ENCODE measurements at places on chromosomes 5 and 9. TPM values are rescaled to one million over a fixed set of nuclear protein-coding genes. Genes with fewer than 3 reads are reported as not detected.

The KIF24 gene
- 3.9 TPM for total RNA-seq

The MRPS2 gene
- total RNA-seq, result 66.9 TPM

The PLCXD3 gene
- 0.20 TPM for total RNA-seq

The ENHO gene
- 1.00 TPM for total RNA-seq

DNA sequence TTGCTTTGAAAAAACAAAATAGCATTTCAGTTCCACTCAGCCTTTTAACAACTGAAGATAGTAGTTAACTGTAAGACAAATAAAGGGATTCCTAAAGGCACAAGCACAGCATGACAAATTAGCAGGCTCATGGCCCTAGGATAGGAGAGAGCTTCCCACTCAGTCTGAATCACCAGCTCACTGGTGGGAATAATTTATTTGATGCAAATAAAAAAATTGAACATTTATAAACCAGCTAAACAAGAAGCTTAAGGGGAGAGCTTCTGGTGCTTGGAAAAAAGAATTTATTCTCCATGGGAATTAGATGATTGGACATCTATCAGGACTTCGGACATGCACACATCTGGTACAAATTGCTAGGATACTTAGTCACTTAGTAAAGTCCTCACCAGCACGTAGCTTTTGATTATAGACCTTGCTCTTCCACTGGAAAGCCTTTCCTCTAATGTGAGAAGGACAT lies 294.1 kb upstream of the TNC start:
- no peak overlapping the region for H3K4me3 ChIP-seq
- DNase-seq, result no peak
- H3K36me3 ChIP-seq, result no peaks in the 10 kb centered on the region
- no peaks in the 10 kb centered on the region for H3K4me1 ChIP-seq

DNA sequence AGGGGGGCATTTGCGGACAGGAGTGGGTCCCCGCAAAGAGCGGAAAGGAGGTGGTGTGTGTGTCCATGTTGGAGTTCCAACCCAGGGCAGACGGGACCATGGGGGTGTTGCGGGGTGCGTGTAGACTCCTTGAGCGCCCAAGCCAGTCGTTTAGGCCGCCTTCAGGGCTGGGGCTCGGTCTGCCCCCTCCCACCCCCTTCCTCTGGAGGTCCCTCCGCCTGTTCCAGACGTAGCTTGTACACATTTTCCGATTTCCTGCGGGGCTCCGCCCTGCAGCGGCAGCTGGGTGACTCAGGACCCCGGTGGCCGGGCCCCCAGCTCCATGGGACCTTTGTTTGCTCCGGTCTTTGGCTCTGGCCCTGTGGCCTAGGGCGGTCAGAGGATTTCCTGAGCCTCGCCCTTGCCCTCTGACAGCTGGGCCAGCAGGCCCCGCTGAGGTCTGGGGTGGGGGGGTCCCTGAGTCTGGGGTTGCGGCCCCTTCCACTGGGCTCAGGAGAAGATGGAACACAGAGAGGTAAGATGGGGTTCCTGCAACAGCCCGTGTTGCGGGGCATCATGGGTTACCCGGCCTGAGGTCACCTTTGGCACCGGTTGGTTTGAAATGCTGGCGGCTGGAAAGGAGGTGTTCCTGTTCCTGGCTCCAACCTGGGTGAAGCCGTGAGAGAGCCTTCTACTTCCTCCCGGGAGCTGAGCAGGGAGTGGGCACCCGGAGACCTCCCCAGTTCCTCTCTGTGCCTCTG lies 1.5 kb downstream of the PKN3 start:
- peak; percentile 31 for DNase-seq
- H3K4me1 ChIP-seq, result no peaks in the 10 kb centered on the region
- no peaks in the 10 kb centered on the region for H3K36me3 ChIP-seq

DNA sequence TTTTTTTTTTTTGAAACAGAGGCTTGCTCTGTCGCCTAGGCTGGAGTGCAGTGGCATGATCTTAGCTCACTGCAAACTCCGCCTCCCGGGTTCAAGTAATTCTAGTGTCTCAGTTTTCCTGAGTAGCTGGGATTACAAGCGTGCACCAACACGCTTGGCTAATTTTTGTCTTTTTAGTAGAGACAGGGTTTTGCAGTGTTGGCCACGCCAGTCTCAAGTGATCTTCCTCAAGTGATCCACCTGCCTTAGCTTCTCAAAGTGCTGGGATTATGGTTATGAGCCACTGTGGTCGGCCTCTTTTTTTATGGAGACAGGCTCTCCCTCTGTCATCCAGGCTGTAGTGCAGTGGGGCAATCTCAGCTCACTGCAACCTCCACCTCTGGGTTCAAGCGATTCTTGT lies 82.9 kb downstream of the RAB24 start:
- no peak overlapping the region for H3K4me3 ChIP-seq
- no peaks in the 10 kb centered on the region for H3K4me1 ChIP-seq
- DNase-seq, result no peak
- H3K27ac ChIP-seq, result no peak overlapping the region

DNA sequence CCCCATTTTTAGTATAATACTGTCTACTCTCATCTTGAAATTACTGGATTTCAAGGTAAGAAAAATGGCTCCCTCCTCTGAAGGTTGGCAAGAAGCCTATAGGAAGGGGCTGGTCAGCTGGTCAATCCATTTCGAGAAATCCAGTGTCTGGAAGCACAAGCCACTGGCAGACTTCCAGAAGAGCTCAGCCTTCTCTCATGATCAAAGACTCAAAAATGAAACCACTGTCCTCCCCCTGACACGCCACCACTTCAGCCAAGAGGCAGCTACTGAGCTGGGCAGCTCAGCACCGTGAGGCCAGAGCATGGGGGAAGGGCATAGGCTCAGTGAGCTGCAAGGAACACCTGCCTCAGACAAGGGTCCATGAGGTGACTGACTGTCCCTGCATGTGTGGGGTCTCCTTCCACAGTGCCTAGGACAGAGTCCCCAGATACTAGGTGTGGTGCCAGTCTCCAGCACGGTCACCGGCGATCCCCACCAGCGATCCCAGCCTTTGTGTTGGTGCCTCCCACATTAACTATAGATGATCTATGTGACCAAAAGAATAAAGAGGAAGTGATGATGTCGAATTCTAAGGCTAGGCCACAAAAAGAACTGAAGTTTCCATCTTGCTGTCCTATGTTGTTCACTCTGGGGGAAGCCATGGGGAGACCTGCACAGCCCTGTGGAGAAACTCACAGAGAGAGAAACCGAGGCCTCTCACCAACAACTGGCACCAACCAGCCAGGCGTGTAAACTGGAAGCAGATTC lies 100.1 kb upstream of the LRRTM2 start:
- H3K4me3 ChIP-seq, result no peak overlapping the region
- H3K36me3 ChIP-seq, result no peaks in the 10 kb centered on the region
- H3K4me1 ChIP-seq, result peaks cover 10% of the 10 kb centered on the region
- no peak for DNase-seq
- no peak overlapping the region for H3K27ac ChIP-seq

DNA sequence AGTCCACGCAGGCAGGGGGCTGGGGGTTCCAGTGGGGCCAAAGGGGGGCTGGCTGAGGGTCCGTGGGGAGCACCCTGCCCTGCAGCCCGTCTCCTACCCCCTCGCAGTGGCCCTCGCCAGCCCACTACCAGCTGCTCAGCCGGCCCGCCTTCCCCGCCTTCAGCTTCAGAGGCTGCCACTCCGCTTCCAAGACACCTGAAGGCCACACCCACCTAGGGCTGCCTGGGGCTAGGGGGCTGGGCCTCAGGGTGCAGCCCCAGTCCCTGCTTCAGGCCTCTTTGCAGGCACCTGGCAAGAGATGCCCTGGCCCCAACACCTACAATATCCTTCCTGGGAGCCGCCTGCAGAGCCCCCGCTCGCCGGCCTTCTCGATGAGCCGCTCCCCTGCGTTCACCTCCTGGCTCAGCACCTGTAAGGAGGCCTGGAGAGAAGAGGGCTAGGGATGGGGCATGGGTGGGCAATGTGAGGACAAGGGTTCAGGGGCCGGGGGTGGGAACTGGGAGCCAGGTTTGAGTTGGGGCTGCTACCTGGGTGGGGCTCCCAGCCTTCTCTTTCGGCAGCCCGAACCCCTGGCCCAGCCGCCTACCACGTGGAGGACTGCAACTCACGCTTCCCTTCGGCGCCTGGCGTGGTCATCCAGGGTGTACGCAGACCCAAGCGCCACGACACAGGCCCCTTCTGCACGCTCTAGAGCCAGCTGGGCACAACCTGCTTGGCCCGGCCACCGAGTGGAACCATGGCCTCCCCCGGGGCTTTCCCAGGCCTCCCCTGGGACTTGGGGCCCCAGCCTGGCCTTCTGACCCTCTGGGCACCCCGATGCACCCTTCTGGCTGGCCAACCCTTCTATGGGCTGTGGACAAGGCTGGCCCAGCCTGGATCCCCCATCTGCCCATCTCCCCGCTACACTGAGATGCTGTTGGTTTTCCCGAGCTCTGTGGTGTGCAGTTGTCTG lies 1.7 kb downstream of the STPG3 start:
- peak; percentile 67 for DNase-seq
- no peaks in the 10 kb centered on the region for H3K27me3 ChIP-seq
- H3K4me1 ChIP-seq, result peaks cover 23% of the 10 kb centered on the region
- no peak overlapping the region for H3K4me3 ChIP-seq

DNA sequence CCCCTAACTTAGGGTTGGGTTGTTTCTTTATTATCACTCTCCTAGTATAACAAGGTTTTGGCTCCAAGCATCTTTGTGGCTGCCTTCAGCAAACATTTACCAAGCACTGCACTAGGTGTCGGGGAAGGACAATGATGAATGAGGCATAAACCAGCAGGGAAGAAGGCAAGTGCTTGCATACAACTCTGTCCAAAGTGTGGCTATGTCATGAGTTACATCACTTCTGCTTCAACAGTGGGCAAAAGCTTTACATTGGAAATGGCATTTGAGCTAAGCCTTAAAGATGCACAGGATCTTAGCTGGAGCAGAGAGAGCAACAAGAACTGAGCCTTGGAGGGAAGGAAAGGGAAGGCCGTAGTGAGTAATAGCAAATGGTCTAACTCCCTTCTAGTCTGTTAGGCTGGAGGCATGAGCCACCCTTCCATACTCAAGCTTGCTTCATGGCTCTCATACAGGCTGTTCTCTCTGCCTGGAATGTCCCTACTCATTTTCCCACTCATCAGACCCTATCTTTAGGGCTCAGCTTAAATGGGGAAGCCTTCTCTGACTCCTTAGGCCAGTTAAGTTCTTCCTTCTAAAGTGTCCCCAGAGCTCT lies 121.8 kb downstream of the SEMA6A start:
- H3K27me3 ChIP-seq, result no peaks in the 10 kb centered on the region
- no peak for DNase-seq
- peaks cover 1% of the 10 kb centered on the region for H3K36me3 ChIP-seq

GRCh38 chr5:155919126-155919525 lies 407.8 kb upstream of the SGCD start:
- DNase-seq, result no peak
- no peaks in the 10 kb centered on the region for H3K4me1 ChIP-seq
- H3K4me3 ChIP-seq, result no peak overlapping the region
- no peaks in the 10 kb centered on the region for H3K36me3 ChIP-seq
- peaks cover 1% of the 10 kb centered on the region for H3K27me3 ChIP-seq

- no peak for DNase-seq
- no peaks in the 10 kb centered on the region for H3K4me1 ChIP-seq
- no peaks in the 10 kb centered on the region for H3K27me3 ChIP-seq
- H3K36me3 ChIP-seq, result no peaks in the 10 kb centered on the region
Observed at GRCh38 chr5:165673499-165673898, 2168.1 kb downstream of the MAT2B start.

DNA sequence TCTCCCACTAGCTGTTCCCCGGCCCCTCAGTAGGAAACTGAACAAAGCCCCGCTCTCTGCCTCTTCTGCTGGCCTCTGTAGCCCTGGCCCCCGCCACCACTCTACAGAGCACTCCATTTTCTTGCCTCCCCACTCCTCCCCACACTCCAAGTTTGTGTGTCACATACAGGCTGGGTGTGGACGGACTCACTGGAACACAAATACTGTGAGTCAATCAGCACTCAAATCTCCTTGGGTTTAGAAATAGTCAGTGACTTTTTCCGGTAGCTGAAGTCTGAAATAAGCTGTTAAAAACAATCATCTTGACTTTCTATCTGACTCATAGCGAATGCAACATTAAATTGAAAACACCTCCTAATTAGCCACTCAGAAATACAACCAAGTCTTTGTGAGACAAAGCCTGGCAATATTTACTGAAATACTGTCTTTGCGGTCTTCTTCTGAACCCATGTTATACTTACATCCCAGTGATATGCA lies 122.5 kb downstream of the LHFPL2 start:
- DNase-seq, result no peak
- peaks cover 7% of the 10 kb centered on the region for H3K4me1 ChIP-seq
- H3K4me3 ChIP-seq, result no peak overlapping the region
- H3K27ac ChIP-seq, result no peak overlapping the region

DNA sequence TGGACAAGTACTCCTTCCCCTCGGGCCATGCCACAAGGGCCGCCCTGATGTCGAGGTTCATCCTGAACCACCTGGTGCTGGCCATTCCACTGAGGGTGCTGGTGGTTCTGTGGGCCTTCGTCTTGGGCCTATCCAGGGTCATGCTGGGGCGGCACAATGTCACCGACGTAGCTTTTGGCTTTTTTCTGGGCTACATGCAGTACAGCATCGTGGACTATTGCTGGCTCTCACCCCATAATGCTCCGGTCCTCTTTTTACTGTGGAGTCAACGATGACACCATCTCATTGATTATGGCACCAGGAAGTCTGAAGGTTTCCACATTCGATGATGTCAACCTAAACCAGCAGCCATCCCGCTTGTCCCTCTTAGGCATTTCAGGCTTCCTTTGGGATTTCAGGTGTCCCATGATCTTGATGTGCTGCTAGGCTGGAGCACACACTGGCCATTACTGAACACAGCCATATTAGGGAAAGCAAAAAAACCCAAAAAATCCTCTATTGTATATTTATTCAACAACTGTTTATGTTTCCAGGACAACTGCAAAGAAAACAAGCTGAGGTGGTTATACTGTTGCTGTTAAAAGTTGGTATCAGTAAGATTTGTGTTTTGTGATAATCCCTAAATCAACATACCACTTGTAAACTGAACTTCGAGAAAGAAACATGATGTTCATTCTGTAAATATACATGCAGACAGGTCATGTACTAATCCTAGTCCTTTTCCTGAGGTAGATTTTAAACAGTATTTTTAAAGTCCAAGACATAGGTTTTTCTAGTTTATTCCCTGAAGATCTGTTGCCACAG lies 1.1 kb downstream of the PLPP6 start:
- H3K27me3 ChIP-seq, result no peaks in the 10 kb centered on the region
- no peak for DNase-seq
- H3K4me1 ChIP-seq, result peaks cover 15% of the 10 kb centered on the region
- H3K36me3 ChIP-seq, result no peaks in the 10 kb centered on the region
- peak overlapping the region; percentile 63 for H3K27ac ChIP-seq

Data from Caco-2 (cell line).